CD4-positive, alpha-beta T cell treated with Interleukin-17A for 1 hour (primary cell): ENCODE measurements at places on chromosomes 7 and 10.
A peak's percentile ranks its signal among the peaks of the same experiment; 100 is the strongest.

DNA sequence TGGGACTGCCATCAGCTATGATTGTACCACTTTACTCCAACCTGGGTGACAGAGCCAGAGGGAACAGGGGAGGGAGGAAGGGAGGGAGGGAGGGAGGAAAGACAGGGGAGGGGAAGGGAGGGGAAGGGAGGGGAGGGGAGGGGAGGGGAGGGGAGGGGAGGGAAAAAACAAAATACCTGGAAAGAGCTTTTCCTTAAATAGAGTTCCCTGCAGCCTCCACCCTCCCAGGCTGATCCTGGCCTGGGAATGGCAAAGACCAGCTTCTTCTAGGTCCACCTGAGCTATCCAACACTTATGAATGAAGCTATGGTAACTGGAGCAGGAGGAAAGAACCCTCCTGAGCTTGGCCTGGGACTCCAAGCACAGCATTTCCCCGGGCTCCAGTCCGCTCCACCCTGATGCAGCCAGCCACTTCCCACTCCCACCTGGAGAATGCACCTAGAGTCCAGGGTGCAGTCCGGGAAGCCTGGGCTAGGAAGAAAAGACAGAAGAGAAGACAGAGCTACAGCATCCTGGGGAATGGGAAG, 66.1 kb downstream of the GRID1 start:
- no peak for DNase-seq

DNA sequence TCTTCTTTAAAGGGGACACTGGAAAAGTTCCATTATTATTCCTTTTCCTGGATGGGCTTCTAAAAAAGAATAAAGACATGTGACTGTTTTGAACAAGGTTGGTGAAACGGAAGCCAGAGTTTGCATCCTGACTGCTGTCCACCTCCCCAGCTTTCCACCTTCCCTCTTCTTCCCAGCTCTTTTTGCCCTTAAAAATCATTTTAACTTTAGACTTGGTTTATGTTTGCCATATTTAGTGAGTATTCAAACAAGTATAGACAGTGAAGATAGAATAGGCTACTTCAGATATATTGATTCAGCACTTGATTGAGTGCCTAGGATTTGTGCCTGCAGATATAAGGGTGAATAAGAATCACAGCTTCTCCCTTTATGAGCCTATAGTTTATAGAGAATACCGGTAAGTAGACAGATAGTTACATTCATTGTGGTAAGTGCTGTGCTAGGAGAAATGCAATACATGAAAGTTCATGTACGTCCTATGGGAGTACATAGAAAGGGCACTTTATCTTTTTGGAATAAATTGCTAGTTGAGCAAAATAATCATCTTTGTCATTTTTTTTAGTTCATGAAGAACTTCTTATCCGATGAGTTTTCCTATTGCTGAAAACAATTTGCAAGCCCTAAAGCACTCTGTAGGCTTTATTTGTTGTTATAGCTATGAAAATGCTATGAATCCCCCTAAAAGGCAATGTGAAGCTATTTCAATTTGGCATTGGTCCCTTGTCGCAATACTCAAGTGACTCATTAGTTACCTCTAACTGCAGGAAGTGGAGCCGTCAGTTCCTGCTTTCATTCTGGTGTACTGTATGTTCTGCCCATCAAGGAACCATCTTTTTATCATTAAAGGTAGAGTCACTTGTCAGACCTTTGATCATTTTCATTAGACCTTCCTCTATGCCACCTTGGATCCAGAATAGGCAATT, 57.2 kb upstream of the STRIP2 start:
- DNase-seq, result no peak

DNA sequence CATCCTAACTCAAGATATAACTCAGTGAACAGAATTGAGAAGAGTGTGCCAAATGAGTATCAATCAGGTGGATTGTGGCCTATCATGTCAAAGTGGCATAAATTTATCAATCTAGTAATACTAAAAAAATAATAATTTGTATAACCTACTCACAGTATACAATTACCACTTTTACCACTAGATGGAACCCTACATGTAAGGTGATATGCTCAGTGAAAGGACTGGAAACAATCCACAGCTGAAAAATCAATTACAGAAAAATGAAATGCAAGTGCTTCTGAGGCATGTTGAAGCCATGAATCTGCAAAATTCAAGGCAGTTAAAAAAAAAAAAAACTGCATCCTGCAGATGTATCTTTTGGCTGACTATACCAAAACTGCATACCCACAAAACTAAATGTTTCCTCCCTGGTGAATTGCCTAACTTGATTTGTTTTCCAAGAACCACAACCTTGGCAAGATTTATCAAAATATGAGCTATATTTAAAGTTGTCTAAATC, 13.9 kb downstream of the ARHGAP19 start:
- peak; percentile 66 for DNase-seq

DNA sequence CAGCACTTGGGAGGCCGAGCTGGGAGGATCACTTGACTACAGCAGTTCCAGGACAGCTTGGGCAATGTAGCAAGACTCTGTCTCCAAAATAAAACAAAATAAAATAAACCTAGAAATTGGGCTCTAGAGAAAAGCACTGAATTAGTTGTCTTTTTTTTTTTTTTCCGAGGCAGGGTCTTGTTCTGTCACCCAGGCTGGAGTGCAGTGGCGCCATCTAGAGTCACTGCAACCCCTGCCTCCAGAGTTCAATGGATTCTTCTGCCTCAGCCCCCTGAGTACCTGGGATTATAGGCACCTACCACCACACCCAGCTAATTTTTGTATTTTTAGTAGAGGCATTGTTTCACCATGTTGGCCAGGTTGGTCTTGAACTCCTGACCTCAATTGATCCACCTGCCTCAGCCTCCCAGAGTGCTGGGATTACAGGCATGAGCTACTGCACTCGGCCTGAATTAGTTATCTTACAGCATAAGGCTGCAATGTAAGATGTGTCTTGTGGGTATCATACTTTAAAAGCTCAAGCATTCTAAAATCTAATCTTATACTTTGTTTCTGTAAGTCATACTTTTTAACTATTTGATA, 12.8 kb downstream of the MEIG1 start:
- peak; percentile 59 for DNase-seq

GRCh38 chr7:158401295-158401694, 186.3 kb downstream of the PTPRN2 start:
- no peak for DNase-seq

DNA sequence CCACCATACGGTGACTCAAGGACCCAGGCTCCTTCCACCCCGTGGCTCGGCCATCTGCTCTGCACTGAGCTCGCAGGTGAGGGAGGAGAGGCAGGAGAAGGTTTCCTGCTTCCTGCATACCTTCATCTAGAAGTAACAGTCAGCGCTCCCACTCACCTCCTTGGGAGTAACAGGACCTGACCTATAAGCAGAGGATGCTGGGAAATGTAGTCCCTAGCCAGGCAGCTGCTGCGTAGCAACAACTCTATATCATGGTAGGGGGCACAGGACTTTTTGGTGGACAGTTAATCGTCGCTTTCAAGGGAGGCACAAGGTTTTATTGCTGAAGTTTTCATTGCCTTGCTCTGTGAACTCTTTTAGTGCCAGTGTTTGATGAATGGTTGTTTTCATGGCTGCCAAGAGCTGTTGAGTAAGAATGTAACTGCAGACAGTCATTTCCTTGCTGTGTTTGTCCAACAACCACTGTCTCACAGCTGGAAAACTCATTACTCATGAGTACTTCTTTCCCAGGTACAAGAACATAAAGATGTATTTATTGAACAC, 10.2 kb upstream of the ZFYVE27 start:
- no peak for DNase-seq

GRCh38 chr10:97307441-97307840, 11.6 kb upstream of the FRAT1 start:
- DNase-seq, result no peak

- DNase-seq, result no peak
Observed at GRCh38 chr7:42232275-42232674, 4.7 kb downstream of the GLI3 start.

GRCh38 chr10:78982726-78983125, 86.0 kb upstream of the ZMIZ1 start:
- no peak for DNase-seq

GRCh38 chr7:122913608-122914007, 27.3 kb upstream of the CADPS2 start:
- no peak for DNase-seq

DNA sequence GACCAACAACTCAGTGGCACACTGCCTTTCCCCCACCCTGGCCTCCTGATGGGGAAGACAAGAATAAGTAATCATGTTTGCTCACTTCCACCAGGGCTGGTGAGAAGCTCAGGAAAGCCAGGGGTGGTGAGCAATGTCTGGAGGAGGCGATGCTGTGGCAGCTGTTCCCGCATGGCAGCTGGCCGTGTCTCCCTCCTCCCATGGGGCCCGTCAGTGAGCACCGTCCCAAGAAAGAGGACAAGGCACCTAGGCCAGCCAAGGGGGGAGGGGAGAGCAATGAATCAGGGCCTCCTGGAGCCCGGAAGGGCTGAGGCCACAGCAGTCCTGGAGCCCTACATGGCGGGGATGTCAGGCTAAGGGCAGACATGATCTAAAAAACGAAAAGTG, 69.2 kb upstream of the INSIG1 start:
- no peak for DNase-seq

DNA sequence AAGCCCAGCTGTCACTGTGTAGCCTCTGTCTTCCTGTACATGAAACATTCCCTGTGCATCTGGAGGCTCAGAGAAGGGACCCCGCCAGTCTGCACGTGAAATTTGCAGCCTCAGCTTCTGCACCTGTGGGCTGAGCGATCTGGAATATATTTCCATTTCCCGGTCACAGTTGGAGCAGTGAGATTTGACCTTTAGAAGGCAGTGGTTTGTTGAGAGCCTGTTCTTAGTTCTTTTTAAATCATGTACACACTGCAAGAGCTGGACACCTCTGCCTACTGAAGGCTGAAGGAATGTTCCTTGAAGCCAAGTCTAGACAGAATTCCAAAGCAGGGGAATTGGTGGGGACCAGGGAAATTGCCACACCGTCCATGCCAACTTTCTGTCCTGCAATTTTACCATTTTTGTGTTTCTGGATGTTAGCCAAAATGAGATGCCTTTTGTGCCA, 706.6 kb downstream of the INHBA start:
- DNase-seq, result no peak

DNA sequence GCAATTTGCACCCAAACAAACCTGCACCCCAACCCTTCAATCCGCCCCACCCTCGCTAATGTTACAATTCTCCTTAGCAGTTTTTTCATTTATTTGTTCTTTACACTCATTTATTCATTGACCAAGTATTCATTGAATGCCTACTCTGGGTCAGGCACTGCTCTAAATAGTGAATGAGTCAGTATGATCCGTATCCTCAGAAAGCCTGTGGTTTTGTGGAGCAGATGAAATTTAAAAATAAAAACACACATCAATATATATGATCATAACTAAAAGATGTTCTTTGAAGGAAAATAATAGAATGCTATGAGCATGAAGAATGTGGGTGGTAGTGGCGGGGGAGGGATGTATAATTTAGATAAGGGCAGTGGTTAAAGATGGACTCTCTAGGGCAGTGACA, 13.3 kb downstream of the IFIT5 start:
- DNase-seq, result no peak

DNA sequence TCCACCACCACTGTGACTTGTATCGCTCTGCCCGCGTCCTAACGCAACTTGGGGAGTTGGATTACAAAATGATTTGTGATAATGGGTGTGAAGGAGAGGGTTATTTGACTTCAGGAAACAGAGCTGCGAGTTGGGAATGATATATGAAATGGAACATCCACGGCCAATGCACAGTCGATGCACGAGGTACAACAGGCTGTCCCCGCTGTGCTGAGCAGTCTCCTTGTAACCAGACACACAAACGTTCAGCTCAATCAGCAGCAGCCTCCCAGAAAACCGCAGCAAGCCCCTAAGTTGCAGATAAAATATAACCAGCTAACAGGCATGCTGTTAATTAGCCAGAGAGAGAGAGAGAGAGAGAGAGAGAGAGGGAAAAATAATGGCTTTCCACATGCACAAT, 332.7 kb upstream of the MGMT start:
- DNase-seq, result no peak

DNA sequence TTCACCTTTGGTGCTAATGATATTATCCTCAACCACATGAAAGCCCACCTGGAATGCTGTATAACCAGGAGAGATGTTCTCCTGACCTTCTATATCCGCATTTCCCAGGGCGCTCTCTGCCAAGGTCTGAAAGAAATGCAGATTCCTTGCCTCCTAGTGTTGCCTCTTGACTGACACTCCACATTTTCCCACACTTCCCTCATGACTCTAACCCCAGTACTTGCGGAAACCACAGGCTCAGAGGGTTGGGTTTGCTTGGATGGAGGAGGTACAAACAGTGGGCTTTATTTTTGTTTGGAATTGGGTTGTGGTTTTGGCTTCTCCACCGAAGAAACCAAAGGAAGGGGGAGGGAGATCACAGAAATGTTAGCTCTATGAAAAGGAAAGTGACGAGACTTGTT, 222.9 kb upstream of the CELF2 start:
- no peak for DNase-seq

DNA sequence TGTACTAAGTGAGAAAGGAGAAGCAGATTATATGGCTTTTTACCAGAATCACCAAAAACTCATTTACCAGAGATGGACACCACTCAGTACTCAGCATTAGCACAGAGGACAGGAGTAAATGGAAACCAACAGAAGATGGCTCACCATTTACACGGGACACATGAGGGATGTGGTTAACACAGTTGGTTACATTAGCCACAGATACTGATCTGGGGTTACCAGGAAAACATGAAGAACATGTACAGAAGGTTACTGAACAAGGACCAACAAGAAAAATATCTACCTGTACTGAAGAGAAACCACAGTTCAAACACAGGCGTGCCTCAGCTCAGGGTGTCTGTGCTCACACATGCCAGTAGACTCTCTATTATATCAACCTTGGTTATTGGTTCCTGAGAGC, 1285.8 kb upstream of the SORCS1 start:
- no peak for DNase-seq

GRCh38 chr7:138749960-138750359, 47.8 kb upstream of the TMEM213 start:
- no peak for DNase-seq

GRCh38 chr10:28738200-28738599, 60.9 kb downstream of the BAMBI start:
- no peak for DNase-seq

GRCh38 chr7:50304129-50304910, at the start of gene IKZF1:
TSS of gene IKZF1 (plus strand) at chr7:50304716. CDS start at chr7:50319062, 14,346 bp downstream.
- peak; percentile 65 for DNase-seq

- no peak for DNase-seq
Observed at GRCh38 chr7:107345898-107346297, 124.0 kb upstream of the GPR22 start.

- no peak for DNase-seq
Observed at GRCh38 chr10:131076356-131076755, 235.2 kb downstream of the TCERG1L start.

- DNase-seq, result no peak
Observed at GRCh38 chr10:112842832-112843360, 107.2 kb upstream of the TCF7L2 start.

DNA sequence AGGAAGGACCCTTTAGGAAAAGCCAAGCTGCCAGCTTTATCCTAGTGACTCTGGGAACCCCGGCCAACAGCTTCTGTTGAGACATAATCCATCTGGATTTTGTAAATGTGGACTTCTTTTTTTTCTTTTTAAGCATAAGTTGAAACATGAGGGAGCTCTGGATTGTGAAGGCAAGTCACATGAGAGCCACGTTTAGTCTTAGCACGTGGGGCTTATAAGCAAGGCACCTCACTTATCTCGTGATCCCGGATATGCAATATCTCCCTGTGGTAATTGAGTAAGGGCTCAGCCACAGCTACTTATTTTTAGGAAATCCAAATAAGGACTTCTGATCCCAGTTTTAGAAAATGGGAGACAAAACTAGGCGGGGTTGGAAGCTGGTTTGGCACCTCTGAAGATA, 111.2 kb upstream of the PTN start:
- no peak for DNase-seq

- no peak for DNase-seq
Observed at GRCh38 chr7:2029211-2029905, 203.4 kb downstream of the MAD1L1 start.

- DNase-seq, result no peak
Observed at GRCh38 chr10:129063212-129063611, 403.8 kb upstream of the MGMT start.
